ENCODE measurements at places on chromosomes 4 and X.
A peak's percentile ranks its signal among the peaks of the same experiment; 100 is the strongest.

GRCh38 chr4:148094149-148094548, 348.1 kb downstream of the NR3C2 start:
- no peak for DNase-seq

- DNase-seq: no peak
Observed at GRCh38 chr4:4388311-4388790, 1.4 kb downstream of the NSG1 start.

DNA sequence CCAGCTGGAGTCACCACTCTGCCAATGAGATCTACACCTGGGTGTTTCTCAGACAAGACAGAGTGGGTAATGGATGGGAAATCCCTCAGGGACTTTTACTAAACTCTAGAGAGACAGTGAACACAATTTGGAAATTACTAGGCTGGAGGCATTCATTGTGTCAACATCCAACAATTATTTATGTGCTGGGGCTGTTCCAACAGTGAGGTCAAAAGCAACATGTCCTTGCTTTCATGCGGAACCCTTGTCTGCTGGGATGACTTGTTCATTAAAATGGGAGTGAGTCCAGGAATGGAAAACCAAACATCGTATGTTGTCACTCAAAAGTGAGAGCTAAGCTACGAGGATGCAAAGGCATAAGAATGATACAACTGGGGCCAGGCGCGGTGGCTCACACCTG, 54.0 kb downstream of the DRD5 start:
- no peak for DNase-seq

DNA sequence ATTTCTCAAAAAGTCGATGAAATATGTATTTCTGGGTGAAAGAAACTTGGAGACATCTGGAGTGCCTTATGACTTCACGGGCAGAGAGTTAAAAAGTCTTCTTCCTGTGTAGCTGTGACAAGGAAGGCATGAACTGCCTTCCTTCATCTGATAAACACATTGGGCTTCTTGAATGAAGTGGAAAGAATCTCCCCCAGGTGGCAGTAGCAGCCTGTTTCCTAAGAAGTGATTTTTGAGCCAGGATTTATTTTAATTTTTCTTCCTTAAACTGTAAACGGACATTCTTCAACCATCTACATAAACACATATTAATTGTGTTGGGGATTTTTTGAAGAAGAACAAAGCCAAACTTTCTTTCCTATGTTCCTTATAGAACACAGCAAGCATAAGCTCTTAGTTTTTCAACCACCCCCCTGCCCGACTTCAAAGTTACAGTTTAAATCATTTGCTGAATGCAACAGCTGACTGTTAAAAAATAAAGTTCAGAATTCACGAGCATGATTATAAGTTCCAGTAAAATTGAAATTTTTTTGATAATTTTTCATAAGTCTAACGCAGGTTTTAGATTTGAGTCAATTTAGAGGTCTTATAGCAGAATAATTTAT, 980 bp upstream of the GIMD1 start:
- DNase-seq: peak; percentile 16

- no peak for DNase-seq
Observed at GRCh38 chr4:2450394-2451035, 18.4 kb upstream of the RNF4 start.

DNA sequence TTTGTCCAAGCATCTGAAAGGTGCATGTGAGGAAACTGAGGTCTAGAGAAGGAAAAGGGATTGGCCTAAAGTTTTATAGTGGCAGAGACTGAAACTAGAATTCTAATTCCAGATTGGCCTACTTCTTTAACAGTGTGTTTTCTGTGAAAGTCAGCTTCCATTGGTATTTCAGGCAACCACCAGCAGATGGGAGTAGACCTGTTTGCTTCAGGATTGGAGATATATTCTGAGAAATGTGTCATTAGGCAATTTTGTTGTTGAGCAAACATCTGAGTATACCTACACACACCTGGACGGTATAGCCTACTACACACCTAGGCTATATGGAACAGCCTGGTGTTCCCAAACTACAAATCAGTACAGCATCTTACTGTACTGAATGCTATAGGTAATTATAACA, 207.3 kb upstream of the RADX start:
- DNase-seq: no peak

GRCh38 chr4:181855307-181855706, 387.9 kb upstream of the TENM3 start:
- no peak for DNase-seq

GRCh38 chrX:77070202-77070918, 376.8 kb upstream of the FGF16 start:
- no peak for DNase-seq

GRCh38 chr4:61520166-61520565, 320.0 kb downstream of the ADGRL3 start:
- no peak for DNase-seq

GRCh38 chrX:8845469-8845868, 44.3 kb upstream of the FAM9A start:
- DNase-seq: no peak

DNA sequence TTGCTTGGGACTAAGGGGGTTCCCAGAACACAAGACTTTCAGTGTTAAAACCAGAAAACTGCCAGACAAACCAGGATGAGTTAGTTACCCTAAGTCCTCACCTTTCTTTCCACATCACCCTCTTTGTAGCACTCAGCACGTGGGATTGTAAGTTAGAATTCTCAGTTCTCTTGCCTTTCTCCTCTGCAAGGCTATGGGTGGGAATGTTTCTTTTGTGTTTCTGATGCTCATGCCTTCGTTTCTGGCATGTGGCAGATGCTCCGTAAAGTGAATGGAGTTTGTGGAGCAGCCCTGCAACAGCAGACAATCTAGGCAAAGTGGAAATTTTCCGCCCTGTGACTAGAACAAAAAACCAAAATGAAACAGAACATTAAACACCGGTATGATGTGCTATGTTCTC, 64.7 kb upstream of the SPP1 start:
- DNase-seq: no peak
